Hair follicular keratinocyte (primary cell): ENCODE measurements at places on chromosomes 13 and 19. TPM values are rescaled to one million over a fixed set of nuclear protein-coding genes. Genes with fewer than 3 reads are reported as not detected.

CBARP gene
- 2.8 and 6.2 TPM in 2 replicates for total RNA-seq

HCN2 gene
- total RNA-seq: 0.08 TPM in 1 of 2 replicates, not detected in the other

TJP3 gene
- total RNA-seq: under 0.01 and 1.7 TPM in 2 replicates

CLDN10 gene
- total RNA-seq: 0.16 TPM in 1 of 2 replicates, not detected in the other

SIAH3 gene
- 0.04 and 0.08 TPM in 2 replicates for total RNA-seq

FPR1 gene
- total RNA-seq: not detected in 2 replicates

ZNF443 gene
- 1.5 and 1.6 TPM in 2 replicates for total RNA-seq

SERTAD1 gene
- 27.1 and 28.6 TPM in 2 replicates for total RNA-seq

EMP3 gene
- total RNA-seq: 54.1 and 100.0 TPM in 2 replicates

SERTM1 gene
- total RNA-seq: not detected in 2 replicates

ZNF813 gene
- 1.5 and 2.1 TPM in 2 replicates for total RNA-seq

TRMT1 gene
- 35.5 and 40.1 TPM in 2 replicates for total RNA-seq

RELB gene
- 20.6 and 35.7 TPM in 2 replicates for total RNA-seq

COX7A1 gene
- total RNA-seq: not detected in 2 replicates

DCLK1 gene
- total RNA-seq: 0.08 TPM in 1 of 2 replicates, not detected in the other

SPTBN4 gene
- total RNA-seq: 1.2 and 1.6 TPM in 2 replicates

CERS1 gene
- 0.31 TPM in 1 of 2 replicates, not detected in the other for total RNA-seq

SPC24 gene
- 14.7 and 43.4 TPM in 2 replicates for total RNA-seq

CYP4F2 gene
- 0.04 and 0.23 TPM in 2 replicates for total RNA-seq

PEAK3 gene
- total RNA-seq: not detected in 2 replicates

NCAN gene
- total RNA-seq: not detected in 2 replicates

RASGRP4 gene
- total RNA-seq: not detected in 2 replicates

CASP14 gene
- total RNA-seq: 0.53 and 8.0 TPM in 2 replicates

ZNF8 gene
- 2.4 and 4.3 TPM in 2 replicates for total RNA-seq

ATP8A2 gene
- total RNA-seq: 0.15 and 0.23 TPM in 2 replicates

ZFP36 gene
- 37.7 and 60.0 TPM in 2 replicates for total RNA-seq

ZNF154 gene
- total RNA-seq: 1.0 and 2.0 TPM in 2 replicates

FGF22 gene
- not detected in 2 replicates for total RNA-seq

PSG11 gene
- not detected in 2 replicates for total RNA-seq

CSNK1A1L gene
- not detected in 2 replicates for total RNA-seq

PRODH2 gene
- not detected in 2 replicates for total RNA-seq

MYBPC2 gene
- total RNA-seq: not detected in 2 replicates

C19orf81 gene
- not detected in 2 replicates for total RNA-seq

DLEU7 gene
- total RNA-seq: not detected in 2 replicates

STOML3 gene
- not detected in 2 replicates for total RNA-seq

COMP gene
- total RNA-seq: not detected in 2 replicates

TDRD12 gene
- 0.47 and 1.9 TPM in 2 replicates for total RNA-seq

BSG gene
- total RNA-seq: 721 and 787 TPM in 2 replicates

RGL3 gene
- total RNA-seq: not detected in 2 replicates

ZNF625 gene
- total RNA-seq: 1.7 and 3.1 TPM in 2 replicates

ZNF224 gene
- total RNA-seq: 9.2 and 11.9 TPM in 2 replicates

TUBA3C gene
- not detected in 2 replicates for total RNA-seq

IFNL1 gene
- not detected in 2 replicates for total RNA-seq
